ENCODE measurements at places on chromosomes 3 and 15.

DNA sequence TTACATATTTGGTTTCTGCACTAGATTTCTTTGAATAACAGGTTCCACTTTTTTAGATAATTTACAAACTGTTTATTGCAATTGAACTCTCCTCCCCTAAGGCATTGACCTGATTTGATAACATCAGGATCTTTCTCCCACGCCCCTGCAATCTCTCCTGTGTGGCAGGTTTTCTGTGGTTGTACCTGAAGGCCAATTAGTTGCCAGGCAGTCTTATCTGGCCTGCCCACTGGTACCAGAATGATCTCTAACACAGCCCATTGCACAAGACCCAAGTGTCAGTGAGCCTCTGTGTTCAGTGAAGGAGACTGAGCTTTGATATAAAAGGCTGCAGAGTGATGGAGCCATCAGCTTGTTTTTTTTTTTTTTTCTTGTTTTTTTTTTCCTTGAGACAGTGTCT, 3.3 kb downstream of the ACAD9 start:
- no peak for DNase-seq

GRCh38 chr3:141877911-141878310, 1.5 kb downstream of the ATP1B3 start:
- no peak for DNase-seq

DNA sequence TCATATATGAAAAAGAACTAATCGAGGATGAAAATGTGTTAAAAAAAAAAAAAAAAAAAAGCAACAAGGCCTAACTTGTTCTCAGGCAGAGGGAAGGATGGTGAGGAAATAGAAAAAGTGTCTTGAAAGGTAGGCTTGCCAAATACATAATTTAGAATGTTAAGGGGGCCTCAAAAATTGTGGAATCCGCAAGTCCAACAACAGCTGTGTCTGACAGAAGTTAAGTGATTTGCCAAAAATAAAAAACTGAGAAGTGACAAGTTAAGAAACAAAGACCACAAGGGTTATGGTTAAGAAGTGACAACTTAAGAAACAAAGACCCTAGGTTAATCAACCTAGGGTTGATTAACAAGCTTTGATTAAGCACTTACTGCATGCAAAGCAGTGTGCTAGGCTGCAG, 110.6 kb downstream of the P2RY1 start:
- DNase-seq, result no peak

DNA sequence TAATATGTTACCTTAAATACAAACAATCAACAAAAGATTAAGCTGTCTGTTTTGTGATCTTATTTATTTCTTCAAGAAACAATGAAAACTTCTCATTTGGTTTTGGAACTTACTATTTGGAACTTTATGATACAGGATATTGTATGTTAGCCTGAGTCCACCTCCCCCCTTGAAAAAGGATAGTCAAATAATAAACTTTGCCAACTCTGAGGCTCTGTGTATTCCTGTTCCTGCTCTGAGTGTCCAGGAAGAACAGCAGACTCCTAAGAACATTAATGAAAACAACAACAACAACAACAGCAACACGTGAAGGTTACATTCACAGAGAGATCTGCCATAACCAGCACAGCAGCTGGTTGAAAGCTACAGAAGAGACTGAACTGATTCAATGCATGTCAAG, 108.1 kb upstream of the AADACL2 start:
- DNase-seq, result no peak

- no peak for DNase-seq
These were observed 372.2 kb upstream of the WNT5A start for GRCh38 chr3:55859305-55859704.

DNA sequence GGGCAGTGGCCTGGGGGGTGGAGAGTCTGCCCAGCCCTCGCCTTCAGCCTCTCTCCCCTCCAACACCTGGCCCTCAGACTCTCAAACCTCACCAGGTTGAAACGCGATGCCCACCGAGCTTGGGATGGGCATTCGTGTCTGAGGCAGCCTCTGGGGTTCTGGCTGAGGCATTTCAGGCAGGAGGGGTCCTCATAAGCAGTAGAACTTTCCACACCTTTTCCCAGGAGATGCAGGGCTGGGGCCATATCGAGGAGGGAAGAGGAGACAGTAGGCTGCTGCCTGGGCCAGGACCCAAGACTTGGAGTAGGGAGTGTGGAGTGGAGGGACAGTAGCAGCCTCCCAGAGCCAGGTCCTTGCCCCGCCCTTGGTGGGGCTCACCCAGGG, 24.6 kb downstream of the ACAA1 start:
- no peak for DNase-seq

DNA sequence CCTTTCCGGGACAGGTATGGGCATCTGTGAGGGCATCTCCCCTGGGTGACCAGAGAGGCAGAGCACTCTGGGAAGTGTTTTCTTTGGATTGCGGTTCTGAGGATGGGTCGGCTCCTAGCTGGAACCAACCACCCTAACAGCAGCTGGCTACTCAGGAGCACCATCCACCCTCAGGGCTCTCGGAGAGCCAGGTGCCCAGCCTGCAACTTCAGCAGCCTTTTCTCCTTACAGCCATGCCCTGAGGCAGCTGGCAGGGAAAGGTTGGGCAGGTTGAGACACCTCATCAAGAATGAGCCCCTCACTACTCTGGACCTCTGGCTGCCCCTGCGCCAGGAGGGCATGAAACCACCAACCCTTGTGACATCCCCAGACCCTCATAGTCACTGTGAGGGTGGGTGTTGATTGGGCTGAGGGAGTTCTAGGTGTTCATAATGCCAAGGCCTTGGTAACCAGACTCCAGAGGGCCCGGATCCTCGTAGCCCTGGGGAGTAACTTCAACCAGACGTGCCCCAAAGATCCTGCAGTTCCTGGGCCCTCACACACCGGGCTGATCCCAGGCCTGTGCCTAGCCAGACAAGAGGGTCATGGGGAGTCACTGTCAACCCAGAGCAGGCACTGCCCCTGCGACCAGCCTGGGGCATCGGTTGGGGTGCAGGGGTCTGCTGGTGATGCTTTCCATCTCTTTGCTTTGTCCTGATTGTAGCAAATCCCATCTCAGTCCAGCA, 114.4 kb upstream of the ABHD17C start:
- no peak for DNase-seq

Measured in stimulated activated CD8-positive, alpha-beta memory T cell treated with anti-CD3 and anti-CD28 coated beads, Interleukin-7, amount 100 ng/mL, for 1 hour (primary cell).